H7 (cell line): ENCODE measurements at places on chromosomes 13 and 19.

DNA sequence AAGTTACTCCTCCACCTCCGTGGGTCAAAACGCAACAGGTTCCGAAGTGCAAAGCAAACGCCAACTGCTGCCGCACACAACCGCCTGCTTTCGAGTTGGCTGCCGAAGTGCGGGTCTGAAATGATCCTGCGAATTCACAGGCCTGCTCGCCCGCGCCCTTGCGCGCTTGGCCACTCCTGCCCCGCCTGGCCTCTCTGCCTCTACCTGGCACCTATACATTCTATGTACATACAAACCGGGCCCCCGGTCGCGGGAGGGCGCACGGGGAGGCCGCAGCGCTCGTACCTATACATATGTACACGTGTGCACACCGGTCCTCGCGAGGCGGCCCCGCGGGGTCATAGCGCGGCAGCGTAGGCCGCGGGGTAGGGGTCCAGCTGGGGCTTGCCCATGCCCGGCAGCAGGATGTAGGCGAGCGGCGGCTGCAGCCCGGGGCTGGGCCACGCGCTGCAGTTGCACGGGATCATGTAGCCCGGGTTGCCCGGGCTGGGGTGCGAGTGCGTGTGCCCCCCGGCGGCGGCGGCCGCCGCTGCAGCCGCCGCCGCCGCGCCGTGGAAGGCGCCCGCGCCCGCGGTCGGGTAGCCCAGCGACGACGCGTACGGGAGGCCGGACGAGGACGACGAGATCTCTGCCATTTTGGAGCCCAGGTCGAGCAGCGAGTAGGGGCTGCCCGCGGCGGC, 1.3 kb downstream of the SOX21 start:
- DNase-seq, result peak; percentile 90

GRCh38 chr13:48731957-48732569, 78.3 kb downstream of the CYSLTR2 start:
- peak; percentile 70 for DNase-seq

DNA sequence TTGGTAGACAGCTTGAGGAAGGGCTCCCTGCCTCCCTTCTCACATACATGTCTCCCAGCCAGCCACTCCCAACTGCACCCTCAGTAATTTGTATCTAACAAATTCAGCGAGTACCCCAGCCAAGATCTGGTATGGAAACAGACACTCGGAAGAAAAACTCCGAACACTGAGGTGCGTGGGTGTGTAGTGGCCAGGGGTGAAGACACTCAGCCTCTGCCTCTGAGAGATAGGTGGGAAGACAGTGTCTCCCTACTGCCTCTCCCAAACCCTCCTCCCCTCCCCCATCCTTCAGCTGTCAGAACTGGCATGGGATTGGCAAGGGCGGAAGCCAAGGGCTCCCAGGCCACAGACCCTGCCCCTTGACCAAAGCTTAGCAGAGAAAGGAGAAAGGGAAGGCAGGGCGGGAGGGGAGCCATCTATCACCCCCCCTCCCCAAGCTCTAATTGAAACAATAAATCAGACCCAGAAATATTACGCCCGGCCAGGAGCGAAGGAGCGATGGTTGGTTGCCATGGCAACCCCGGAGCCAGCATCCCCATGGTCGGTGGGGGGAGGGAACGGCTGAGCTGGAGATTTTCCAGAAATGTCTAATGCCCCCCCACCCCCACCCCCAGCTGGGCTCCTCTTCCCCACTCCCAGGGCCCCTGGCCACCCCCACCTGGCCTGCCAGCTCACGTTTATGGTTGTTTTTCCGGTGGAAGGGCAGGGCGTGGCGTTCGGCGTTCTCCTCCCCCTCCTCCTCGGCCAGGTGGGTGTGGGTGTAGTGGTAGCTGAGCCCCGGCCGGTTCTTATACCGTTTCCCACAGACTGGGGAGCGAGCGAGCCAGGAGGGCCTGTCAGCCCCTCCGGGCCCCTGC, 7.0 kb downstream of the DPF1 start:
- peak; percentile 76 for DNase-seq

DNA sequence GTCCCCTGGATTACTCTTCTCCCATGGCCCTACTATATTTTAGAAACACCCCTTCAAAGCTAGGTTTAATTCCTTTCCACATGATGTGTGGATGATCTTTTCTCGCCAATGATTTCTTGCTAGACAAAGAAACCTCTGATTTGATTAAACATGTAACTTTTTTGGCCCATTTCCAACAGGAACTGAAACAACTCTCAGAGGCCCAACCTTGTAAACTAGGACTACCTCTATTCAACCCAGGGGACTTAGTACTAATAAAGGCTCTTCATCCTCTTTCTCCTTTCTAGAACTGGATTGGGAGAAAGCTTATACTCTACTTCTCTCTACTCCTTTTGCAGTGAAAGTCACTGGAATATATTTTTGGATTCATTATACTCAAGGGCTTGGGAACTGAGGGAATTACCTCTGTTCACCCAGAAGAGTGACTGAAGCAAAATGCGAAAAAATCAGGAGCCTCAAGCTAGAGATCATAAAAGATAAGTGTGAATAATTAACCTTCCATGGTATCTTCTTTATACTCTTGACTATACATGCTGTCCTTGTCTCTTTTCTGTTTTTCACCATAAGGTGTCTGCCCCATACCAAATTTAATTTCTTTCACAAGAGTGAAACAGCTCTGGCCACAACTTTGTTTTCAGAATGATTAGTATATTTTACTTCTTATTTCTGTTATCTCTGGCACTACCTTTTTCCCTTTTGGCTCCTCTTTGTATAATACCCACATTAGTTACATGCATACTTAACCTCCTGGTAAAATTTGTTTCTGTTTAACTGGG, 977.6 kb downstream of the SLITRK5 start:
- no peak for DNase-seq

- no peak for DNase-seq
Observed at GRCh38 chr13:21232196-21232595, 55.7 kb downstream of the MRPL57 start.

DNA sequence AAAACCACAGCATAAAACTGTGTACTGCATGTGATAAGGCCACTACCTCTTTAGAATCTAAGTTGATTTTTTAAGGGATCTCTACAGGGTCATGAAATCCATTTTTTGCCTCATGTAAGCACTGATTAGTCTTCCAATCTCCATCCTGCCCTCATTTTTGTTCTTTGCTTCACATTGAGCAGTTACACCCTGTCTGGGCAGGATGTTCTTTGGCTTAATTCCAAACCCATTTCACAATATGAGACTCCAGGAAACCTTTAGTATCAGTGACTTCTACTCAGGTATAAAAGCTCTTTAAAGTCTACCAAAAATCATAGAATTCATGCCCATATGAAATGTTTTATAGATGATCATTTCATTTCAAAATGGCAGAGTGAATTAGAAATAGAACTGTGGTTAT, 592.6 kb downstream of the TBC1D4 start:
- no peak for DNase-seq
